ENCODE measurements at places on chromosomes 11 and 22.

- no peak for DNase-seq
Measured at GRCh38 chr11:106043540-106043939, 21.5 kb upstream of the MSANTD4 start.

DNA sequence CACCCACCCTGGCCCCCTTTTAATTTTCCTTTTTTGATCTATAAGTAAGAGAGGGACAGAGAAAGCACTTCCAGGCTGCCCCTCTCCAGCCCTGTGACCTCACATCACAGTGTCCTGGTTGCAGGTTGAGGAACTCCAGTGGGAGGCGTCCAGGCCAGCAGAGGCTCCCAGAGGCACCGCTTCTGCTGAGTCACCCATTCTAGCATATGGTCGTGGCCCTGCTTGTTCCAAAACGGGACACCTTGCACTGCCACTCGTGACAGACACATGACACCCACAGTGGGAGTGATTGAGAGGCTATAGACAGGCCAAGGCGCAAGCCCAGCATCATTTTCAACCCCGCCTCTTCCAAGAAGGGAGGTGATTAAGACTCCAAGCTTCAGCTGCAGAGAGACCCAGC, 16.0 kb upstream of the TMPRSS4 start:
- DNase-seq = no peak

DNA sequence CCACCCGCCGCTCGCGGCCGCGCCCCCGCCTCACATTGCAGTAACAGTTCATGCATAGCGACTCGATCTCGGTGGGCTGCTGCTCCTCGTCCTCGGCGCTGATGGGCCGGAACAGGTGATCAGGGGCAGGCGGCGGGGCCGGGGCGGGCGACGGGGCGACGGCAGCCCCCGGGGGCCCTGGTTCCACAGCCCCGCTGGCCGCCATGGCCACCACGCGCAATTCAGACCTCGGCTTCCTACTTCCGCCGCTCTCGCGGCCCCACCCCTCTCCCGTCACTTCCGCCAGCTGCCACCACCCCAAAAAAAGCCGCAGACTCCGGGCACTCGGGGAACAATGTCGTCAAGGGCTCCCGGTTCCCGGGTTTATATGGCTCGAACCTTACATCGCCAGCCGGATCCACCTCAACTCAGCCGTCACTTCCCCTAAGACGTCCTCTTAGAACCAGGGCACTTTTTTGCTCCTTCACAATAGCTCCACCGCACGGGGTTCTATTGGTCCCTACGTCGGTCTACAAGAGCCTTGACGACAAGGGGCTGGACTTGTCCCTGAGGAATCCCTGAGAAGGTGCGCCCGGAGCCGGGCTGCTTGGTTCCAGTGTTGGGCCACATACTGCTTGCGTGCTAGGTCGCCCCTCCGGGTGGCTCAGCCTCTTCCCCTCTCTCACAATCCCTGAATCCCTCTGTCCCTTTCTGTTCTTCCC, at the start of gene ZPR1:
ZPR1 (minus strand) TSS at position 238 of the 701 bp plus-strand sequence; CDS start at position 205, 33 bp downstream.
- DNase-seq = peak; percentile 74

DNA sequence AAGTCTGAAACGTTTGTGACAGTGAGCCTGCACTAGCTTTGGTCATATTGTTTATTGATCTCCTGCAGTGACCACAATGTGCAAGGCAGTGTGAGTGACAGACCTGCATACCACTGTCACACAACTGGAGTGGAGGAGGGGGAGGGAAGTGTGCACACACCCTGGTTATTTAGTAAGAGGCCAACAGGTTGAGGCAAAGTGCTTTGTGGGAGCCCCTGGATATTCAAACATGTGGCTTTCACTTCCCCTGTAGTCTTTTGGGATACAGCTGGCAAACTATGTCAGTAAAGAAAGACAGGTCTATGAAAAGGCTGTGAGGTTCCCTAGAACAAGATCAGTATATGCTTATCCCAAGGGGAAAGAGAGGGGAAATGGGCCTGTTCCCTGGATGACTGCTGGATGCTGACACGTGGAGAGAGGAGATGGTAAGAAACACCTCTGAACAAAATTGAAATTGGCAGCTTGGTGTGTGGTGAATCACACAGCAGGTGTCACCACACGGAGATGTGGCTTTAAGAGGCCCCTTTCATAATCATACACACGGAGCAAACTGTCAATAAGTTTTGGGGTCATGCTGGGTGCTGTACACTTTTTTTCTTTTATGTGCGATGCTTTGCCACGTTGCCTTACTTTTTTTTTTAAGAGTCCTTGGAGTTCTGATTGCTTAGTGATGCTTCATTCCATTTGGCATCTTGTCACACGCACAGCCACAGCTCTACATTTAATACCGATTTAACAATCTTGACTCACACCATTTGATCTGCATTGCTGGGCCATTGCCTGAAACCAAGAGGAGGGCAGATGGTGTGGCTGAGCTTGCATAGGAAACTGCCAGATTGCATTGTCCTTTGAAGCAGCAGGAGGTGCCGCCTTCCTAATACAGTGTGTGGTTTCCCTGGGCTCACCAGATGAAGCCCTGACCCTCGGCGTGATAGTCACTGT, 11.3 kb downstream of the OSBP2 start:
- DNase-seq = no peak

- no peak for DNase-seq
Measured at GRCh38 chr11:1310772-1311468, 1.5 kb upstream of the TOLLIP start.

- DNase-seq = no peak
Measured at GRCh38 chr11:71572811-71573210, 7.4 kb downstream of the KRTAP5-10 start.

DNA sequence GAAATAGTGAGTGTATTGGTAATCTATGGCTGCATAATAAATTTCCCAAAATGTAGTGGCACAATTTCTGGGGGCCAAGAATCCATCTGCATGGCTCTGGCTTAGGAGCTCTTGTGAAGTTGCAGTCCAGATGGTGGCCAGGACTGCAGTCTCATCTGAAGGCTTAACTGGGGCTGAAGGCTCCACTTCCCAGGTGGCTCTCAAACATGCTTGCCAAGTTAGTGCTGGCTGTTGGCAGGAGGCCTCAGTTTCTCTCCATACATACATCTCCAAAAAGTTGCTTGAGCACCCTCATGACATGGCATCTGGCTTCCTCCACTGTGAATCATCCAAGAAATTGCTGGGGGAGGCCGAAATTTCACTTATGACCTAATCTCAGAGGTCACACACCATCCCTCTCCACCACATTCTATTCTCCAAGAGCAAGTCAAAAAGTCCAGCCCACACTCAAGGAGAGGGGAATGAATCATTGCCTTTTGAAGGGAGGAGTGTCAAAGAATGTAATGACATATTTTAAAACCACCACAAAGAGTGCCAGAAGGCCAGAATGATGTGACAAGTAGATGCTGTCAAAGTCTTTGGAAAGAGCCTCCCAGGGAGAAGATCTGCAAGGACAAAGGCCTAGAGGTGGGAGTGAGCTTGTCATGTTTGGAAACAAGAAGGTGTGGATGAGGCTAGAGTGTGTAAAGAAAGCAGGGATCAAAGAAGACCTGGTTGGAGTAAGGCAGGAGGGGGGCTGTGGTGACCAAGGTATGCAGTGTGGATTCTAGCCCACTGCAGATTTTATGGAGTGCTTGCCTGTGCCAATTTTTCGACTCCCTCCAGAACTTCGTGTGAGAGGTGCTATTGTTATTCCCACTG, 566.2 kb downstream of the MIAT start:
- no peak for DNase-seq

DNA sequence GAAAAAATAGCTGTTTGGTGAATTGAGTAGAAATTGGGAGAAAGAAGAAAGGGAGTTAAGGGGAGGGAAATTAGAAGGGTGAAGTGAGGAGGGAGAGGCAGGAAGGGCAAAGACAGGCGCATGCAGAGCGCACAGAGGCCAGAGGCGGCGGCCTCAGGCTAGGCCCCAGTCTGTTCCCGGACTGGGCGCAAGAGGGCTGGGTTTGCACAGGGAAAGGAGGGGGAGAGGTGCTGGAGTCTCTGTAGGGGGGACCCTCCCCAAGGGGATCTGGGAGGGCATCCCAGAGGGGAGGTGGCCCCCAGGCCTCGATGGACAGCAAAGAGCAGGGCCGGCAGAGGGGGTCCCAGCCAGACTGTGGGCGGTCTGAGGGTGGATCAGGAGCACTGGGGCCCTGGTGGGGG, 1.3 kb upstream of the FLRT1 start:
- no peak for DNase-seq

- no peak for DNase-seq
Measured at GRCh38 chr11:46306296-46306853, 28.9 kb downstream of the CREB3L1 start.

DNA sequence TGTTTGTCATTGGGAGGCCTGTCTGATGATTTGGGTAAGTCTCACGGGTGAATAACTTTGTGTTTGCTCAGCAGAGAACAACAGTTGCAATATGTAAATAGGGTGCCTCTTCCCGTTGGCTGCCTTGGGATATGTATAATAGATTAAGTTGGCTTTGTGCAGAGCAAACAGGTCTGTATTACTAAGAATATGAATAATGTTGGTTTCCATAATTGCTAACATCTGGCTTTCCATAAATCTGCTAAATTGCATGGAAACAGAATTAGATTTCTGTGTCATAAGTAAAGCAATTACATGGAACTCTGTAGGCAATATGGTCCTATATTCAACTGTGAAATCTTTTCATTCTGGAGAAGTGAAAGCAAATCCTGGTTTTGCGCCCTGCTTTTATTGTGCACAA, 636.0 kb upstream of the ANO5 start:
- no peak for DNase-seq

GRCh38 chr11:59574932-59575502, 40.6 kb downstream of the OSBP start:
- no peak for DNase-seq

DNA sequence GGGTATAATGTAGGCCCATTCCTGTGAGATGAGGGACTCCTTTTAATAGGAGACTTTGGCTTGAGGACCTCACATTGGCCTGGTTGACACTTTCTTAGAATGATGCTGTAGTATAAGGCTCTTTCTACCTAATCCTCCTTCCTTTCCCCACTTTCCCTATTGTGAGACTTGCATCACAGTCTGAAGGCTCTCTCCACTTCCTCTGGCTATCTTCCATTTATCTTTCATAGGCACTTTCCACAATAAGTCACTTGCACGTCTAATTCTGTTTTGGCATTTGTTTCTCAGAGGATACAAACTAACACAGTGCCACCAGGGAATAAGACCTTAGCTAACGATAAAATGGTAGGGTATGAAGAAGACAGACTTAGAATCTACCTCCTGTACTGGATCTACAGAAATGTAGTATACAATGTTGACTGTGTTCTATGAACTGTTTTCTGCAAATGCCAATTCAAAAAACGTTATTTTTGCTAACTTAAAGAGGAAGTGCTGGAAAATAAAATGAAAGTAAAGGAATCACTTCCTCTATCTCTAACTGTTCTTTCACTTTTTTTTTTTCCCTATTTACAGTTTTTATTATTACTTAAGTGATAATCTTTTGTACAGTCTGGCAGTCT, 17.9 kb upstream of the PDE3B start:
- DNase-seq = no peak

- DNase-seq = no peak
Measured at GRCh38 chr11:12218909-12219308, 108.5 kb downstream of the MICAL2 start.

DNA sequence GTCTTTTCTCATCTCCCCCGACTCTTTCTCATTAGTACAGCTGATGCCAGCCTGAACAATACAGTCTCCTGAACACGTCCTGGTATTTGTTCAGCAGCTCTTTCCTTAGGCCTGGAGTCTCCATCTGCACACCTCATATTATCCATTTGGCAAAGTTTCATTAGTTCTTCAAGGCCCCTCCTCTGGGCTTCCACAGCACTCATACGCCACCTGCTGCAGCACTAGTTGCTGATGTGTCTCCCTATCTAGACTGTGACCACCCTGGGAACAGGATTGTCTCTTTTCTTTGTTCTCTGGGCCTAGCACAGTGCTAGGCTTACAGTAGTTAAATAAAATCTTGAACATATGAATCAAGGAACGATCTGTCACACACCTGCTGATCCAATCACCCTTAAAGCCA, 17.2 kb downstream of the DCHS1 start:
- no peak for DNase-seq

DNA sequence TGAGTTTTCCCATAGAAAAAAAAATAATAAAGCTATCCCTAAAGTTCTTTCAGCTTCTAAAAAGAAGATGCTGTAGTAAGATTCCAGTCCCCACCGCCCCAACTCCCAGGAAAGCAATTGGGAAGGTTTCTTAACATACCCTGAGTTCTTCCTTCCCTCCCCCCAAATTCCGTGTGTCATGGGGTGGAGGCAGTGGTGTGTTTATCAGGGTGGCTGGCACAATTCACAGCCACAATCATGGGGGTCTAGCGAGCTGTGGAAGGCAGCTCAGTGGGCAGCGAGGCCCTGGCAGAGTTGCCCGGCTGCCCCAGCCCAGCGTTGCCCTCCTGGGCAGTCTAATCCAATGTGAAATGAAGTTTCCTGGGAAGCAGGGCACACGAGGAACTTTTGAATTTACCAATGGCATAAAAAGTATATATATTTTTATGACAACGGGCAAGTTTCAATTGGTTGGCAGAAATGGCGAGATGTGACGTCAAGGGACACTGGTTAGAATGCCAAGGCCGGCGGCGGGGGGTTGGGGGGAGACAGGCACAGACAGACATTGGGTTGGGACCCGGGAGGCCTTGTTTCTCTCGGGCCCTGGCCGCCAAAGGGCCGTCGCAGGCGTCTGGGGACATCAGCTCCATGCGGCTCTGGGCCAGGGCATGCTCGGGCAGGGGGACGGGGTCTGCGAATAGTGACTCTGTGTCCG, 80.7 kb upstream of the PPARA start:
- no peak for DNase-seq

DNA sequence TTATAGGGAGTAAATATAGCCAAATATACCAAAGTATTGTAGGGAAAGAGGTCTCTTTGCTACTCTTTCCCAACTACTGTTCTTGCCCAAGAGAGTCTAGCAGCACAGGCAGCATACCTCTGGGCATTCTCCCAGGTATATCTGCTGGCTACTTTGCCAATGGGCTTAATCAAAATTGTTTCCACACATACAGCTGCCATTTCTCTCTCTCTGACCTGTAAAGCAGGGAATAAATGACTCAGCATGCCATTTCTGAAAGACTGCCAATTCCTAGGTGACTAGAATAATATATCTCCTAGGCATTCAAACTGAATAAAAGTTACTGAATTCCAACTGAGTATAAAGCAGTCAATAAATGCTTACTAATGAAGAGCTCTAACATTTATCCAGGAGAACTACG, 44.6 kb downstream of the RDX start:
- DNase-seq = no peak

Data from stimulated activated CD8-positive, alpha-beta memory T cell treated with anti-CD3 and anti-CD28 coated beads, Interleukin-7, amount 100 ng/mL, for 24 hours (primary cell).